ENCODE measurements at places on chromosomes 2 and 18.

- DNase-seq, result no peak
Observed at GRCh38 chr2:142987044-142987443, 109.6 kb downstream of the KYNU start.

DNA sequence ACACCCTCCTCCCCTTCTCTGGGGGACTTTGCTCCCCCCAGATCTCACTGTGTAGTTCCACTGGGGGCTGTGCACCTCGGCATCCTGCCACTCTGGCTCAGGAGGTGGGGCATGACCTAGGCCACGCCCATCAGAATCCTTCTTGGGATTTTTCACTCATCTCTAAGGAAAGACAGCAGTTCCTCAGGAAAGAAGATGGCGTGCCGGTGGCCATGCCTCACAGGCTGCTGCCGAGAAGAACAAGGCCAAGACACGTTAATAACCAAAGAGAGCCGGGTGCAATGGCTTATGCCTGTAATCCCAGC lies 3.2 kb downstream of the NMUR1 start:
- DNase-seq, result no peak

DNA sequence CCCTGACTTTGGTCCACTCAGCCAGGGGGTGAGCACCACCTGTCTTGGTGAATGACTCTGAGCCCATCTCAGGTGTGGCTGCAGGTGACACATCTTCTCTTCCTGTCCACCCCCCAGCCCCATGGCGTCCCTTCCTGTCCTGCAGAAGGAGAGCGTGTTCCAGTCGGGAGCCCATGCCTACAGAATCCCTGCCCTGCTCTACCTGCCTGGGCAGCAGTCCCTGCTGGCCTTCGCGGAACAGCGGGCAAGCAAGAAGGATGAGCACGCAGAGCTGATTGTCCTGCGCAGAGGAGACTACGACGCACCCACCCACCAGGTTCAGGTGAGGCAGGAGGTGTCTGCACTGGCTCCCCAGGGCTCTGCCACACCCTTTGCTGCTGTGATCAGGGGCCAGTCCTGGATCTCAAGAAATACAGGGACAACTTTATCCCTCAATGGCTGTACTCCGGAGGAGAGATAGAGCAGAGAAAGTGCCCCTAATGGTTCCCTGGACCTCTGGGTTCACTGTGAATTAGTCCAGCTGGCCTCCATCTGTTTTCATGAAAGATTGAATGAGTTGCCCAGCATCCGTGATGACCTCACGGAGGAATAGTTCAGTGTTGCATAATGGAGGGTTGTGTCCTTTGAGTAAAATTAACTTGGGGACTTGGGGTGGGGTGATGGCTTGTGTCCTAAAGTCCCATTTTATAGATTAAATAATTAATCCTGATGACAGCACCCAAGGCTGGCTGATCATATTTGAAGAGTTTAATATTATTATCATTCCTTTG lies at the start of gene NEU2:
Gene NEU2, plus strand, starts transcription at position 122 of the 770 bp plus-strand sequence. Its CDS starts 0 bp downstream, at position 122.
- DNase-seq, result no peak

DNA sequence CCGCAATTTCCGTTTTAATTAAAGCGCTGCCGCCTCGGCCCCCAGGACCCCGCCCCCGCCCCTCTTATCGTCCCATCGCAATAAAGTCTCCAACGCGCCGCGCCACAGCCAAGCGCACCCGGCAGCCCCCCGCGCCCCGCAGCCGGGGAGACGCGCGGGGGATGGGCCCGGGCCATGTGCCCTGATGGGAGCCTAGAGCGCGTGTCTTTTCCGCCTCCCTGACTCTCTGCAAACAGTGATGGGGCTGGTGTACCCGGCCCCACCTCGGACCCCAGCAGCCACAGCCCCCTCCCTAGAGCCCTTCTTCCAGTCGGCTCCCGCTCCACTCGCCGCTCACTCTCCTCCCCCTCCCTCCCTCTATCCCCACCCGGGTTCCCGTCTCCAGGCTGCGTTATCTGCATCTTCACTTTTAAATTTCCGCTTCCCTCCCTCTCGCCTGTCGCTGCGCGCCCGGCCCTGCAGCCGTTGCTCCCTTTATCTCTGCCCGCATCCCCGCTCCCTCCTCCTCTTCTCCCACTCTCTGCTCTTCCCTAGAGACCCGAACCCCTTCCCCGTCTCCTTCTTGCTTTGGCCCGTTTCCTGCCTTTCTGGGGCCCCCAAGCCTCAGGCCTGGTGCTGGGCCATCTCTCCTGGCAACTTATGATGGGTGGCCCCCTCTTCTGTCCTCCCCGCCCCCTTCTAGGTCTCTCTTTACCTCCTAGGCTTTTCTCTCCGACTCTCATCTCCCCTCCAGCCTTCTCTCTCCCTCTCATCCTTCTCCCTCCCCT lies 524 bp upstream of the FEV start:
- DNase-seq, result no peak

GRCh38 chr2:120466704-120467054 lies 120.7 kb downstream of the INHBB start:
- no peak for DNase-seq

DNA sequence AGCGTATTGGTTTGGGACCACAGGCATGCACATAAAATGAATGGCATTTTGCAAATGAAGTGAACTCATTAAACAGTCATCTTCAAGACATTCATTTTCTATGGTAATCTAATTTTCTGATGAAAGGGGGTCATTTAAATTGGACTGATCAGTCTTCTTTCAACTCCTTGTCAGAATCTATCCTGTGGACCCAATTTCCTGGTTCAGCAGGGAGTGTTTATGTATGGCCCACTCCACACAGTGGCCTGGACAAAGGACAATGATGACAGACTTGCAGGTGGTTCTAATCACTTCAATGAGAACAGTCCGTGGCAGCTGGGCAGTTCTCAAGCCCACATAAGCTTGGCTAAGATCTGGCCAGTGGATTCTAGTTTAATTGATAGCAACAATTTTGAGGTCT lies 448.1 kb downstream of the DCDC2C start:
- no peak for DNase-seq

DNA sequence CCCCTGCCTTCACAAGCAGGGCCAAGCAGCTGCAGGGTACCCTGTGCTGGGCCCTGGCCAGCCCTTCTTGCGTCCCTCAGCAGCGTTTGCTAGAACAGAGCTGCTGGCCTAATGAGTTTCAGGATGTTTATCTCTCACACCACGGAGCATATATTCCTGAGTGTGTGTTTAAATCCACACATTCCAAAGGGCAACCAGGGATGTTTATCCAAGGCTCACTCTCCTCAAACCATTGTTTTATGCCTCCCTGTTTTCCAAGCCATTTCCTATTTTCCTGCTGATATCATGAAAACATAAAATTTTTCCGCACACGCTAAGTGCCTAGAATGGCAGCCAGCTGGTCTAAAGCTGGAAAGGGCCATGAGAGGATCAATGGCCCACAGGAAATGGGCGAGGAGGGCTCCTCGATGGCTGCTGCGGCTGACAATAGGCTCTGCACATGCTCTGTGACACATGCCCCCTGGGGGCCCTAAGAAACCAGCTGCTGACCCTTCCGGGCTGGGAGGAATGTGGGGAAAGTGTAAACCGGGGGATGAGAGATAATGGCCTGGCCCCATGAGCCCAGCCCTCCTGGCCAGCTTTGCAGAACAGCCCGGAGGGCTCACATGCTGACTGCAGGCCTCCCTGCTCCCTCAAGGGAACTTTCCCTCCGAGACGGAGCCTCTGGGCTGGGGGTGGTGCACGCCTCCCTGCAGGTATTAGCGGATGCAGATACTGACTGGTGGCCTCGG lies 194.0 kb downstream of the NDUFA10 start:
- DNase-seq, result peak; percentile 51

GRCh38 chr2:123953846-123954245 lies 71.2 kb upstream of the CNTNAP5 start:
- DNase-seq, result no peak

DNA sequence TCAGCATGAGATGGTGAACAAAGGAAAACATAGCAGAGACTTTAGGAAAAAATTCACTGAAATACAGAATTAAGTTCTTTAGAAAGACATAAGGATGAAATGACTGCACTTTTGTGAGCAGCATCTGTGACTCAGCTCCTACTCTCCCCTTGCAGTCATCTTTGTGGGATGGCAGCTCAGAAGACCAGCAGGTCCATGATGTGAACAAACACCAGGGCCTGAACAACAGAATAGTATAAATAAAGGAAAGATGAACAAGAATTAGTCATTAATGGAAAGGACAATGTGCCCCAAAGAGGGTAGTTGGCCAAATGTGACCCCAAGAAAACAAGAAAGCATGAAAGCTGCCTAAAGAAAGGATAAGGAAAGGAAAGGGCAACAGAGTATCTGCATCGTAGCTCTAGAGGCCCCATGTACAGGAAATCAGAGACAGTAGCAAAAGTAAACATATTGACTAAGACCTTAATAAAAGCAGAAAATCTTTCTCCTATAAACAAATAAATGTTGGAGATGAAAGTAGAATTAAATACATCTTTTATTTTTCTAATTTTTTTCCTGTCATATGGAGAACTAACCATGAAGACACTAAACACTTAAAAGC lies 318.0 kb downstream of the ZEB2 start:
- no peak for DNase-seq

DNA sequence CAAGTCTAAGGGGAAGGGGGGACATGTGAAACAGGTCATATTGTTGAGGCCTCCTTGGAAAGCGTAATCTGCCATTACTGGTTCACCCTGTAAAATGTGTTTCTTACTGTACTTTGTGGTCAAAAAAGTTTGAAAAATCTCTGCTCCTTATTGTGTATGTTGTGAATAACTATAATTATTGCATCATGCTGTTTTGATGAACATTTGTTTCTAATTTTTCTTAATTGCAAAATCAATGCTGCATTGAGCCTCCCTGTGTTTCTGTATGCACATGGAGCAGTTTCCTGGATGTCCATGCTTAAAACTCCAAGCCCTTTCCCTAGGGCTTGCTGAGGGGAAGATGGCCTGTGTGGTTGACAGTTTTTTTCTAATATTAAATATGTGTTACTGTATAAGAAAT lies 158.6 kb downstream of the RNF144A start:
- no peak for DNase-seq

DNA sequence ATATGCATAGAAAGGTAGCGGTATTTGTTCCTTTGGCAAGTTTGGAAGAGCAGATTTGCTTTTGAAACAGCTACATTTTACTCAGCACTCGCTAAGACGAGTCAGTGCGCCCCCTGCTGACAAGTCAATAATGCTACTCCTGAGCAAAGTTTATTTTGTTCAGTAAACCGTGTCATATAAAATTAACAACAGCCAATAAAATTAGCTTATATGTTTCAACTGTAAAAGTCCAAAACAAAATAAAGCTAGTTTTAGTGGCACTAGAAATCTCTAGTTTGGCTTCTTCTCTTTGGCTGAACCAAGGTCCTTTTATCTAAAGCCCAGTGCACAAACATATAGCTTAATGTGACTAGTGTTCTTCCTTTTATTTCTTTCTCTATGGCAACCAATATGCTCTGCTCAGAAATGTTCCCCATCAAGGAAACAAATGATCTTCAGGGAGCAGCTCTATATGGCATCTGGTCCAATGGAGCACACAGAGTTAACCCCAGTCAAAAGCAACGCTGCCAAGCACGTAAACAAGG lies 4.2 kb upstream of the POU3F3 start:
- peak; percentile 76 for DNase-seq

GRCh38 chr18:72866901-72867745 lies 664 bp downstream of the NETO1 start:
- peak; percentile 19 for DNase-seq

GRCh38 chr2:28658369-28658768 lies 93.3 kb upstream of the PPP1CB start:
- no peak for DNase-seq

DNA sequence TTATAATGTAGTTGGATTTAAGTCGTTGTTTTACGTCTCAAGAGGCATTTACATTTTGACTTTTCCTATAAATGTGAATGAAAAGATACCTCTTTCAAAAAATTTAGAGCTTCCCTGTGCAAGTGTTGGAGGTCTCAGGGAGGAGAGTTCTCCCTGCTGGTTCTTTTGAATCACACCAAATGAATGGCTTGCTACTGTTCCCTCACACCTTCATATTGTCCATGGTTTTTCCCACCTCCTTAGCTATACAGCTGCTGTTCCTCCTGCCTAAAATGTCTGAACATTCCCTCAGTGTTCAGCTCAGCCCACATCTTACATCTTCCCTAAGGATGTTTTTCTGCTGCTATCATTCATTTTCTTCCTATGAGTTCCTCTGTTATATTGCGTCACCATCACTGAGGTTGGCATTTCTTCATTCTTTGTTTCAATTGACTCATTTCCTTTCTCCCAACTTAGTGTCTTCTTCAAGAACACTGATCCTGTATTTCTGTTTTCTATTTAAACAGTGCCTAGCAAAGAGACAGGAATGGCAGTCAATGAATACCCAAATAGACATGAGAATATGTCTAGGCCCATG lies 46.0 kb downstream of the COX7A2L start:
- no peak for DNase-seq

DNA sequence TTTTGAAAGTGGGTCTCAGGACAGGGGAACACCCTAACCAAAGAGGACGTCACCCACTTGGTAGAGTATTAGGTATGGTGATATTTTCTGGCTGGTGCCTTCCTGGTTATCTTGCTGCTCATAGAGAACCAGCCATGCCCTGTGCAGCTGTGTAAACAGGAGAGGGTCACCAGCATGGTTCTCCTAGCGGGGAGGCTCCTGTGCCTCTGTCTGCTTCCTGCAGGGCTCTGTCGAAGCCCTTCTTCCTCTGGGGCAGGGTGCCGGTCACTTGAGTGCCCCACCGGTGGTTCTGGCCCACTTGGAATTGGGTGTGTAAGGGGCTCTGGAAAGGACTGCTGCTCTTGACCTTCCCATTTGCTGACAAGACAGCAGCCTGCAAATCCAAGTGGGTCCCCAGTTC lies 131.6 kb upstream of the MSH6 start:
- DNase-seq, result no peak

- no peak for DNase-seq
Observed at GRCh38 chr2:226773291-226773690, 26.3 kb downstream of the IRS1 start.

DNA sequence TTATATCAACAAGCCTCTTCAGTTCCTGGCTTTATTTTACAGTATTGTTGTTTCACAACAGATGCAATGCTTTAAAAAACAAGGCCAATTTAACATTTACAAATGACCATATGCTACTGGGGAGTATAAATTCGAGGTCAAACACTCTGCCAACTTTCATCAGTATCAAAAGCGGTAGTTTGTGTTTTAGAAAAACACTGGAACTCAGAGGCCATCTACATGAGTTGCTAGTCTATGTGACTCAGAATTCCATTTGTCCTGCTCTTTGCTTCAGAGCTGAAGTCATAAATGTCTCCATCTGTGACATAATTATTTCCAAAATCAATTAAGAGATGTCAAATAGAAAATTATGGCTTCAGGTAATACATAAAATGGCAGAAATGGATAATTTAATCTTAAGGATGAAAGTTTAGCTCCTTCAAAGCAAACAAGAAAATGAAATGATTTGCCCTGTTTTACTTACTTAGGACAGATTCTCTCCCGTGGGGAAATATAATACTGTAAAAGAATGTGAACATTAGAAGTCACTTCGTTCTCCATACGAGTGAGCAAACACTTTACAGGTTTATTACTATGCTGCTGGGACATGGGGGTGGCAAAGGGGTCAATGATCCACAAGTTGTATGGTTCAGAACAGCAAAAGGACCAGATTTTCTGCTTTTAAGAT lies 3.7 kb downstream of the MEX3C start:
- no peak for DNase-seq

GRCh38 chr2:240782221-240782885 lies 37.7 kb downstream of the KIF1A start:
- no peak for DNase-seq
